ENCODE measurements at places on chromosomes 16 and 17.

DNA sequence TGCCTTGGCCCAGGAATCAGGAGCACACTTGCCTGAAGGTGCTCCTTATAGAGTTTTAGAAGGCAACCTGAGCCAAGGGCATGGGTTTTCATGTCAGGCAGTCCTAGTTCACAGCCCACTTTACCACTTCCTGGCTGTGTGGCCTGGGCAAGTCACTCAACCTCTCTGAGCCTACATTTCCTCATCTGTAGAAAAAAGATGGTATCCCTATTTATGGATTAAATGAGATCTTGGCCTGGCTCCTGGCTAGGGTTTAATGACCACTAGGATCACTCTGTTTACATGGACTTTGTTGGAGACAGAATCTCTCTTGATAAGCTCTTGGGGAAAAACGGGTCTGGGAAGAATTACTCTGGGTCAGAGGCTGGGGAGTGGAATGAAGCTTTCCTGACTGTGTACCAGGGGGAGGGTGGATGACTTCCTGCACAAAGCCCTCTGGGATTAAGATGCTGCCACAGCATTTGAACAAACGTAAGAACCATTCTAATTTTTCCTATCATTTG lies 2.3 kb downstream of the MT2A start:
- no peak for DNase-seq

- no peak for DNase-seq
Measured at GRCh38 chr16:51156807-51157200, 5.7 kb upstream of the SALL1 start.

DNA sequence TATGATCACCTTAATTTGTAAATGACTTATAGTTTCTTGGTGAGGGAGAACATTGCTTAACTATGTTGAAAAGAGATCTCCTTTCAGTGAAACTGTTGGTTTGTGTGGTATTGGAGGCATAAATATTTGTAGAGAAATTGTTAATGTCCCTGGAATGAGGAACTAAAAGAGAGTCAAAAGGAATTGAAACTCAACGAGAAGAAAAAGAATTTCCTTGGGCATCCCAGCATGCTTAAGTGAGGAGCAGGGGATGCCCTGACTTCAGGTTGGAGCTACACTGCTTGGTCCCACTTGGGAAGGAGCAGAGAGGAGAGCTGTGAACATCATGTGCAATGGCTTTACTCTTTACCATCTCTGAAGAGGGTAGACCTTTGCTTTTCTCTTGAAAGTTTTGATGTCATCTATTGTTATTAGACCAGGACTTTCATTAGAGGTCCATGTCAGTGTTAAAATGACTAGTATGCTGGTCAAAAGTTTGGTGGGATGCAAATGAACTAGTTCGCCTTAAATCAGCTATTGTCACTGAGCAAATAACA lies 21.7 kb downstream of the KRT23 start:
- DNase-seq, result no peak

DNA sequence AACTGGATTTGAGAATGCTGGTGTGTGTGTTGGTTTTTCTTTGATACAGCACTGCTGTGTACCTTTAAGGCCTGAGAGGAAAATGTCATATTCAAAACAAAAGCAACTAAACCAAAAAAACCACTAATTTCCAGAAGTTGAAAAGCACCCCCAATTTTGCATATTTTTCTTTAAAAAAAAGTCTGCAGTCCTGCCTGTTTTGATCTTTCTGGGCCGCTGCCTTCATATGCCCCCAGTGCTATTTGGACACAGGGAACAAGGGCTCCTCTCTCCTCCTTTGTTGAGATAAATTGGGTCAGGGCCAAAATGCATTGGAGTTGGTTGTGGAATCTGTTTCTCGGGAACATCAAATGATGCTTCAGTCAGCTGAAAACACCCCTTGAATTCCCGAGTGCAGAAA lies 26.9 kb downstream of the GPT2 start:
- peak; percentile 63 for DNase-seq

- DNase-seq, result no peak
Measured at GRCh38 chr16:12906271-12906670, 4.9 kb downstream of the SHISA9 start.

DNA sequence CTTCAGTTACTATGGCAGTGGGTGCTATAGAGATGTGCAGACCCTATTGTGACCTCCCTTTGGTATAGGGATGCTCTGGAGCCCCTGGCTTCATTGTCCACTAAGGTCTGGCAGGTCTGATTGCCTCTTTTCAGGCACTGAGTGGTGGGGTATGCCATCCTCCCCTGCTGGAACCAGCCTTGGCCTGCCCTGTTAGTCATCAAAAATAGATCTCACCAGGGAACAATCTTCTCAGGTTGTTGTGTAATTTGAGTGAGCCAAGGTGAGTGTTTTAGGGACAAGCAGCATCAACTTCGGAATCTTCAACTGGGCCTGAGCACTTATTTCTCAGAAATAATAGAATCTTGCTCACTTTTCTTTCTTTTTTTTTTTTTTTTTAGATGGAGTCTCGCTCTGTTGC lies 19.6 kb downstream of the HMOX2 start:
- DNase-seq, result no peak

DNA sequence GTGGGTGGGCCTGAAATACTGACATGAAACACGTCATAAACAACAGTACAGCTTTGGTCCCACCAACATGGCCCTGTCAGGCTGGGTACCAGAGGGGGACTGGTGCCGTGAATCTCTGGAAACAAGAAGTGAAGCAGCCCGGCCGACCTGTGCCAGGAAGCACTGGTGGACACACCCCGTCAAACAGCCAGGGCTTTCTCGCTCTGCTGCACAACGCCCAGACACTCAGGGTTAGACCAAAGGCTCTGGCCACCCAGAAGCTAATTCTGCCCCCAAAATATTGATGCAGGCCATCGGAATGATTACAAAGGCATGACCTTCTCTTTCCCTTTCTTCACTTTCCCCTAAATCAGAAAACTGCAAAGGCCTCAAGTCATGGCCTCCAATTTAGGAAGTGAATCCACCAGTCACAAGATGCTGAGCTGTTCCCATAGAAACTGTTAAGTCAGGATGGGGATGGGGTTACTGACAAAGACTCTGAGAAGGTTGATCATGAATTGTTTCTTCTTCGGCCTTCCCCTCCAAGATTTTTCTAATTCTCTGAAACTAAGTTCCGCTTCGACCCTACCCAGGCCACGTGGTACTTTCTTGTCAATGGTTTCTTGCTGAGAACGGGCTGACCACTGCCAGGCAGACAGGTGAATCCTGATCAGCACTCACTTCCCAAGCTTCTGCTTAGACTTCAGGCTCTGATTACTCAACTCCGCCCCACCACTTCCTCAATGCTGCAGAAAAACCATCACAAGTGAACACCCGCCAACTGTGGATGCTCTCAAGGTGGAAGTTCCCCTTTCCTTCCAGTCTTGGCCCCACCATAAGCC lies 6.7 kb downstream of the PITPNA start:
- no peak for DNase-seq
